Mammary epithelial cell (primary cell): ENCODE measurements at places on chromosomes 3 and 15. TPM values are rescaled to one million over a fixed set of nuclear protein-coding genes. Genes with fewer than 3 reads are reported as not detected.
A peak's percentile ranks its signal among the peaks of the same experiment; 100 is the strongest.

DNA sequence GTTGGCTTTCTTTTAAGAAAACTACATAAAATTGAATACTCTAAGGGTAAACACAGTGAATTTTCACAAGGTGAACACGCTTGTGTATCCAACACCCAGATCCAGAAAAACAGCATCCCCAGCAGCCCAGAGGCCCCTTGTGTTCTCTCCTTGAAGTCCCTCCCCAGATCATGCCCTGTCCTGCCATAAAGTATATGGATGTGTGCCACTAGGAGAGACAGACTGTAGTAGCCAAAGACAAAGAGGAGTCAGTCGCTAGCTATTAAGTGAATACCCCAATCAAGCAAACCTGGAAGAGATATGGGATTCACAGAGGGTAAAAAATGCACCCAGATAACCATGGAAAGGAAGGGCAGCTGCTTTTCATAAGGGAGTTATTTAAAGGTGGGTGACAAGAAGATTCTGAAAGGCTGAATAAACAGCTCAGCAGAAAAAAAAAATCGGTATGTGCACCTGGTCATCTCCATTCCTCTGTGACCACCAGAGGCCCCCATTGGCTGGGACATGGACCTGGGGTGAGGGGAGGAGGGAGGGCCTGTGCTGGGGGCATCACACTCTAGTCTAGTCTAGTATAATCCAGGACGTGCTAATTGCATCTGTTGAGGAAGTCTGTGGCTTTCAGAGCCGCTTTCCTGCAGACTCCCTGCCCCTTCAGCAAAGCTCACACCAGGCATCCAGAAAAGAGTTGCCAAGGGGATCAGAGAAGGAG lies 167.3 kb upstream of the NDN start:
- DNase-seq = no peak

DNA sequence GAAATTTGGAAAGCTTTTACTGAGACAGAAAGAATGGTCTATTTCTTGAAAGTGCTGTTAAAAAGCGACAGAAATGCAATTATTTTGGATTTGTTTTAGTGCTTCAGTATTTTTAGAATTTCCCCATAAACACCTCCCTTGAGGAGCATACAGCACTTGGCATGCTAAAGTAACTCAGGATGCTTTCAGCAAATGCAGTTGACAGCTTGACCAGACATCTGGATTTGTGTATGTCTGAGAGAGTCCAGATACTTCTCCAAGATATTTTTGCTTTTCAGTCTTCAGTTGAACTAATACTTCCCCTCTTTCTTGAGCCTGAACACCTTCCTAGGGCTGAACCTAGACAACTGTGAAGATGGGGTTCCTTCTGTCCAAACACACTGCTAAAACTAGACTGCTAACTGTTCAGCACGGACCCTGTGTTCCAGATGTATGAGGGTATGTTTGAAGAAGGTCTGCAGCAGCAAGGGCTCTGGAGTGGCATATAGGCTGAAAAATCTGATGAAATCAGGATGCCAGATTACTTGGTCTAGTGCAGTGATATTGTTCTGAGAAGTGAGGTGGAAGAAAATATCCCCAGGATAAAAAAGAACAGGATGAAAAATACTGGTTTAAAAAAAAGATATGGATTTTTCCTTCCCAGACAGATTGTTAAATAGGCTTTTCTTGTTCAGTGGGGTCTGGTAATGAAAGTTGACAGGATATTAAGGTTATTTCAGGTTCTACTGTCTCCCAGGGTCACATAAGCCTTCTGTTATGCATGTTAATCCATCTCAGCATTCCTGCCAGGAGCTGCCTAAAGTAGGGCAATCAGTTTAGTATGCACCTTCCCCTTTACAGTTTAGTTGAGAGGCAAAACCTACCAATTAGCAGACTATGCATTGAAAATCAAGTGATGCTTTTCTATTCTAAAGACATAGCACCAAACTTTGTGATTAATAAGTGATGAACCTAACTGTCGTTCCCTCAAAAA lies 516.9 kb upstream of the TBL1XR1 start:
- no peak for DNase-seq

Gene FMN1
- polyA plus RNA-seq = 0.69 TPM

Gene IQCF5
- polyA plus RNA-seq = not detected

DNA sequence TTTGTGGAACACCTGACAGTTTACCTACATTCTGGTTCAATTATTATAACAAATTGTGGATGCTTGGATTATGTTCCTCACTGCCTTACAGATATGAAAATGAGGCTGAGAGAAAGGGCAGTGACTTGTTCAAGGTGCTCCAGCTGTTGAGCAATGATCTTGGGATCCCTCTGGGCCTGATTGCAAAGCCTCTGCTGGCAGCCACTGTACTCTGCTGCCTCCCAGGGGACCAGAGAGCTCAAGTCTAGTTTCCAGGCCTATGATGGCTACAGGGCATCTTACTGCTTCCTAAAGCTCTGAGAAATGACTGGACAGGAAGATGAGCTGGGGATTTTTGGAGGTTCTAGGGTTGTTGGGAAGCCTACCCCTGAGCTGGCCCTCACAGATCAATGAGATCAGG lies 2.3 kb upstream of the SHC4 start:
- peak; percentile 86 for DNase-seq

DNA sequence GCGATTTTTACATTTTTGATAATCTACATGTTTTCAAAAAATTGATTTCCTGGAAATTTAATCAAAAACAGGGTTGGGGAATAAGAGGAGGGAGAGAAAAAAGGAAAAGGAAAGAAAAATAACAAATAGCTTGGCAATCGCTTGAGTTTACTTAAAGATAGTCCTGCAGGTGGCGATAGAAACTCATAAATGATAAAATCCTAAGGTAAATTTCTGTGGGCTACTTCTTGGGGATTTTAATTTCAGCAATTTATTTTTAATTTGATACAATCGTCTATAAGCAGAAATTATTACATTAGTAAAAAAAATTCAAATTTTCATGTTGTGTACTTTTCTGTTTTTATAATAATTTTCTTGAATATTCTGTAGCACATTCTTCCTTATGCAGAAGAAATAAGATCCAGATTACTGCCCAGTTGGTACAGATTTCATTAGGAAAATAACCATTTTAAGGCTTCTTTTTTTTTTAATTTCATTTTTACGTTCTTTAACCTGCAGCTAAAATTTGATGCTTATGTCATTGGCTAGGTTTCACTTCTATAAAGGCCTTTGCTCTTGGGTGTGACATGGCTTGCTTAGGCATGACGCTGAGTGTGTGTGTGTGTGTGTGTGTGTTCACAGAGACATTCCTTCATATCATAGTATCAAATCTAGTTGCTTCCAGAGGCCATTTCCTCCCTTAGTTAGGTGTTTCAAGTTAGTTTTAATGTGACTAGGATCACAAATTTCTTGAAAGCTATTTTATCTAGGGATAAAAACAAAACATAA lies 181.8 kb downstream of the MCTP2 start:
- DNase-seq = no peak

DNA sequence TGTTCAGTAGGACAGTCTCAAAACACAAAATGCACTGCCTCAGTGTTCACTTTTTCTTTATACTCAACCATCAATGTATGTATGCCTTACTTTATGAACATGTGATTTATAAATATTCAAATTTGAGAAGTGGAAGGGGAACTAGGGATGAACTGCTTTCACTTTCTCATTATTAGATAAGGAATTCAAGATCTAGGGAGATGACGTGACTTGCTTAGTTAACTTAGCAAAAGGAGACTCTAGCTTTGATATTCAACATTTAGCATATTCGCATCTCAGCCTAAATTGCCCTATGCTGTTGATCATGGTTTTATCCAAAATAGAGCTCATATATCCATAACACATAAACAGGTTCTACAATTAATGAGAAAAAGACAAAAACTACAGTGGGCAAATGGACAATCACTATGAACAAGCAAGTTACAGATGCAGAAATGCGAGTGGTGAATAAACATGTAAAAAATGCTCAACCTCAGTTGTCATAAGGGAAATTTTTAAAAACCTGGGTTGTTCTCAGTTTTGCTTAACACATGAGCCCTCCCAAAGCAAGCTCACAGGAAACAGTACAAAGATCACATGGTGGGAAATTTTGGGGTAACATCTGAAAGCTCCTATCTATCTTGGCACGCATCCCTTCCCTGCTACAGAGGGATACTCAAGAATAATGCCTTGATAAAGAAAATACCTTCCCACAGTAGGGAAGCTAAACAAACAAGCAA lies 269.8 kb downstream of the THRB start:
- no peak for DNase-seq

DNA sequence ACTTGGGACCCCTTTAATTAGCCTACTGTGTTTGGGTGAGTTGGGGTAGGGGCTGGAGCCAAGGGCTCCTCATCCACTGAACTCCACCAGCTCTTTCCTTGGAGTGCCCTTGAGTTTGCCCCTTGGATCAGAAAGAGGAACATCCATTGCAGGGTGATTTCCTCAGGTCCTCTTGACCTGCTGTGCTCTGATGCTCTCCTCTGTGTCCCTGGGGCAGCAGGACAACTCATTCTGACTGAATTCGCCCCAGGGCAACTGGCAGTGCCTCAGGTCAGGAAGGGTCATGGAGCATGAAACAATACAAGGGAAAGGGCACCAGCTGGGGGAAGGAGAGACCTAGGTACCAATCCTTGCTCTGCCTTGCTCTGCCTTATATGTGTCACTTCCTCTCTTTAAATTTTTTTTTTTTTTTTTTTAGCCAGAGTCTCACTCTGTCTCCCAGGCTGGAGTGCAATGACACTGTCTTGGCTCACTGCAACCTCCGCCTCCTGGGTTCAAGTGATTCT lies 47.8 kb downstream of the BSN start:
- no peak for DNase-seq

DNA sequence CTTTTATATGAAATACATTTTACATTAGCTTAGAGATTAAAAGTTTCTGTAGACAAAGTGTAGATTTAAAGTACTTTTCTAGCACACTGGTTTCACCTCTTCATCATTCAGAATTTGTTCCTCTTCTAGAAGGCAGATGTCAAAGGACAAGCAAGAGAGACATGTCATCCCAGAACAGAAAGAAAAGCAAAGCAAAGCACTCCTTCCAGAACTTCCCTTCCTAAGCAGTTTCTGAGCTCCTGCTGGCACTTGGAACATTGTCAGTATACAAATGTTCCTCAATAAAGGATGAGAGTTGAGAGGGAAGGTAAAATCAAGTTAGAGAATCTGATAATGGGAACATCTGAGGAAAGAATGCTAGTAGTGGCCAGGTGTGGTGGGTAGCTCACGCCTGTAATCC lies 26.2 kb downstream of the TMOD3 start:
- no peak for DNase-seq
